ENCODE measurements at places on chromosomes 1 and 21.

DNA sequence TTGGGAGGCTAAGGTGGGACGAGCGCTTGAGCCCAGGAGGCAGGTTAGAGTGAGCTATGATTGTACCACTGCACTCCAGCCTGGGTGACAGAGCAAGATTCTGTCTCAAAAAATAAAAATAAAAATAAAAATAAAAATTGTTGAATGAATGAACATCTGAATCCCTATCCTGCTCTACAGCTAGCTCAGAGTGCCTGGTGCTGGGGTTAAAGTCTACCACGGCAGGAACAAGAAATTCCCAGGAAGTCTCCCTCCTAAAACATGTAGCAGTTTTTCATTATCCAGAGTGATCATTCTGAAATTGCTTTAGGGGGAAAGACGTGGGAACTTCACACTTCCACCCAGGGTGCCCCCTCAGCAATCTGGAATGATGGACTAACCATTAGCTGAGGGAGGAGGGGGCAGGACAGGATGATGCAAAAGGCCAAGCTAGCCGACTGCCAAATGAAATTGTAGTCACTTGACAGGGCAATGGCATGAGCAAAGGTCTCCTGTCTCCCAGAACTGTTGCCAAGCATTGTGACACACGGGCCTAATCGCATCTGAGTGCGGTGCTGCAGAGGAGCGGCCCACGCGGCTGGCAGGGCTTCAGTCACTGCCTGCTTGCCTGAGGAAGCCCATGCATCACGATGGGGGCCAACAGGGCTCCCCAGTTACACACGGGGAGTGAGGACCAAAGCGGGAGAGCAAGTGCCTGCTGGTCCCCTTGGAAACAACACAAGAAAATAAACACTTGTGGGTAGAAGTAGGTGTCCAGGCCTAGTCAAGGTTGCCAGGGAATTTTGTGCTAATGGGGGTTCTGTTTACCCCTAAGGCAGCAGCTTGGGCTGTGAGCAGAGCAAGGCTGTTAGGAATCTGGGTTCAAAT is 85.7 kb downstream of the NENF start:
- no peak for DNase-seq

DNA sequence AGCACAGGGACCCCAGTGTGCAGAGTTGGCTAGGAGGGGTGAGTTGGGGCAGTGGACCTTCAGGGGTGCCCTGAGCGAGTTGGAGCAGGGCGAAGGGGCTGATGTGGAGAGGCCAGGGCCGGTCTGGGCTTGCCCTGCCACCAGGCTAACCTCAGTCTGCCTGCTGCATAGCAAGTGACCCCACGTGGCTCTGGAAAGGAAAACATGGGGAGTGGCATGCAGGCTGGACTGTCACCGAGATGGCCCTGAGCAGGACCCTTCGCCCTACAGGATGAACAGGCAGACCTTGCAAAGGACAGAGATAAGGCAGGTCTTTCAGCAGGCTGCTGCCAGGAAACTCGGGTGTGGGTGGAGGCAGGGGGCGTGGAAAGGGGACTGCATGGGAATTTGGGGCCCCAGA is 51.5 kb downstream of the FOXO6 start:
- no peak for DNase-seq

GRCh38 chr1:185539277-185539943 is 194.8 kb upstream of the HMCN1 start:
- no peak for DNase-seq

GRCh38 chr1:204104331-204105130 is 31.6 kb downstream of the SOX13 start:
- DNase-seq: no peak

DNA sequence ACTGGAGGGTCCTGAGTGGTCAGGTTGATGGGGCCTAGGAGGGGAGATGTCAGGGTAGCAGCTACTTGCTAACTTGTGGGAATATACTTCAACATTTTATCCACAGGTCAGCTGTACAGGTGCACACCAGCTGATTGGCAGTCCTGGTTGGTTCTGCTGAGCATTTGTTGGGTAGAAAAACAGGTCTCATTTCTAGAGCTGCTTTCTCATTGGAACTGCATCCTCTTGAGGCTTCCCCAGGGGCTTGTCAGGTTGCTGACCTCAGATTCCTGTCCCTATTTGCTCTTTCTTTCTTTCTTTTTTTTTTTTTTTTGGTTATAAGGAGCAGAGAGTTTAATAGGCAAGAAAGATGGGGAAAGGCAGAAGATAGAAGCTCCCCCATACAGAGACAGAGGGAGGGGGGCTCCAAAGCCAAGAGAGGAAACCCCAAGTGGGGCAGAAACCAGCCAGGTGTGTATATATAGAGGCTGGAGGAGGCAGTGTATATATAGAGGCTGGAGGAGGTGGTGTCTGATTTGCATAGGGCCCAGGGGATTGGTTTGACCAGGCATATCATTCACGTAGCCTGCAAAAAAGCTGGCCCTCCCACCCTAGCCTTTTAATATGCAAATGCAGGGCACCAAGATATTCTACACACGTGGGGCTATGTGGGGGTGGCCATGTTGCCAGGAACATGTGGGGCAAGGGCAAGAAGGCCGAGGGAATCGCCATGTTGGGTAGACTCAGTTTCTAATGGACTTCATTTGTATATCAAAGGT is 57.3 kb upstream of the STUM start:
- no peak for DNase-seq

GRCh38 chr1:33284049-33284448 is 27.8 kb downstream of the ZNF362 start:
- DNase-seq: no peak

- no peak for DNase-seq
Observed at GRCh38 chr21:33229784-33230544, at the start of gene IFNAR2. Gene IFNAR2, plus strand, starts transcription at chr21:33229938. Its CDS starts 11,985 bp downstream, at chr21:33241923.

DNA sequence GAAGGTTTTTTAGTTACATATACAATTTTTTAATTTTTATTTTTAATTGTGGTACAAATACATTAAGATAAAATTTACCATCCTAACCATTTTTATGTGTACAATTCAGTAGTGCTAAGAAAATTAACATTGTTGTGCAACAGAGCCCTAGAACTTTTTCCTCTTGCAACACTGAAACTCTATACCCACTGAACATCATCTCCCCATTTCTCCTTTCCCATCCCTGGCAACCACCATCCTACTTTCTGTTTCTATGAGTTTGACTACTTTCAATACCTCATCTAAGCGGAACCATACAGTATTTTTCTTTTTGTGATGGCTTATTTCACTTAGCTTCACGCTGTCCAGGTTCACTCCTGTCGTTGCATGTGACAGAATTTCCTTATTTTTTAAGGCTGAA is 54.1 kb downstream of the PALMD start:
- DNase-seq: no peak

DNA sequence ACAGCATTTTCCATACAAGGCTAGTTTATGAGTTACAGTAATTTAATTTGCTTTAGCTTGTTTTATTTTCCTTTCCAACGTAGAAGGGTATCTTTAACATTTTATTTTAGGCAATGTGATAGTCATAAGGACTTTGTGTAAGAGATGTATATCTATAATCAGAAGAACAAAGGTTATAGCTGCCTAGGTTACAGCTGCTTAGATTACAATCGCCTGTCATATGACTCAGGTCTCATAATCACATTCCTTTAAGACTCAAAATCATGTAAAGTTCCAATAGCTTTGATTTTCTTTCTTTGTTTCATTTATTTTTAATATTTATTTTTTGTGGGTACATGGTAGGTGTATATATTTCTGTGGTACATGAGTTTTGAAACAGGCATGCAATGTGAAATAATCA is 37.8 kb upstream of the COP1 start:
- no peak for DNase-seq

DNA sequence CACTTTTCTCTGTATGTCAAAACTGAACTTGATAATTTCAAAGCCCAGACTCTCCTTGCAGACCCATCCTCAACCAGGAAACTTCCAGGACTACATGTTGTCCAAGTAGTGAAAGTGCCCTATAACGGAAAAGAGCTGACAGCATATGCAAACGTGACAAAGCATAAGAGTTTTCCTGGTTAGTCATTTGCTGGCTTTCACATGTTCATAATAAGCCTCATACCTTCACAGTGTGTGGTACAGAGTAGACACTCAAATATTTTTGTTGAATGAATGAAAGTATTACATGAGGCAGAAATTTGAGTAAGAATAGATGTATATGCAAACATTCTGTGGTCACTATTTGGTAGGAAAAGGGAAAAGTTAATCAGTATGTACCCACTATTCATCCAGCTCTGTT is 473.3 kb downstream of the MRPL39 start:
- no peak for DNase-seq

DNA sequence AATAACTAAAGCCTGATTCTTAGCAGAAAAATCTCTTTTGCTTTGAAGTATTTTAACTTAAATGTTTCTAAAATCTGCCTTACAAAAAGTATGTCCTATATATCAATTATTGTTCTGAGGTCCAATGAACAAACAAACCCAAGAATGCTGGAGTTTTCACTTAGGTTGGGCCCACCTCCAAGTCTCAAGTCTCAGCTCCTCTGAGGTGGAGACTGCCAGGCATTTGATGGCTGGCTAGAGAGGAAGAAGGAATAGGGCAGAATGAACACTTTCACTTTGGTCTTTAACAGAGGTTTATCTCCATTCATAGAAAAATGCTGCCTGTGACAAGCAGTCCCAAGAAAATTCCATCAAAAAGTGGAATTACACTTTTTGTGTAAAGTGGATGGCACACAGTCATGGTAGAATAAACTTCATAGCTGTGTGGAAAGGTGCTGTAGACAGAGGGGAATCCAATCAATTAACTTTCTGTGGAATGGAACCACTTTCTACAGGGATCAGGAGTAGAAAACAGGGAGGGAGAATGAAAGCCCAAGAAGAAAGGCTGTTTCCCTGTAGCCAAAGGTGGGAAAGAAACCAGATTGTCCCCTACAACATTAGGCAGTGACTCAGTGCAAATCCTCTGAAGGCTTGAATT is 349.4 kb upstream of the RUNX1 start:
- no peak for DNase-seq

DNA sequence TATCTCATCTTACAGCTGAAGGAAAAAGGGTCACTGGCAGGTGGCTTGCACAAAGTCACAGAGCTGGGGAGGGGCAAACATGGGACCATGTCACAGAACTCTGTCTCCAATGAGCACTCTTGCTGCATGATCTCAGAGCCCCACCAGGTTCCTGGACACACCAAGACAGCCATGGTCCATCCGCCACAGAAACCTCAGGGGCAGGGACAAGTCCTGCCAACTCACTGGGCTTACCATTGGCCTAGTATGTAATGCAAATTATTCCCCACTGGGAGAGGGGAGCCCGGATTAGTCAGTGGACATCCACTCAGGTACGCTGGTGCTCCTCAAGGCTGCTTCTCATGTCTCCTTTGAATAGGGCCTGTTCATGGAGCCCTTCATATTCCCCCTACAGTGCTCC is 14.2 kb downstream of the S100A7A start:
- no peak for DNase-seq

DNA sequence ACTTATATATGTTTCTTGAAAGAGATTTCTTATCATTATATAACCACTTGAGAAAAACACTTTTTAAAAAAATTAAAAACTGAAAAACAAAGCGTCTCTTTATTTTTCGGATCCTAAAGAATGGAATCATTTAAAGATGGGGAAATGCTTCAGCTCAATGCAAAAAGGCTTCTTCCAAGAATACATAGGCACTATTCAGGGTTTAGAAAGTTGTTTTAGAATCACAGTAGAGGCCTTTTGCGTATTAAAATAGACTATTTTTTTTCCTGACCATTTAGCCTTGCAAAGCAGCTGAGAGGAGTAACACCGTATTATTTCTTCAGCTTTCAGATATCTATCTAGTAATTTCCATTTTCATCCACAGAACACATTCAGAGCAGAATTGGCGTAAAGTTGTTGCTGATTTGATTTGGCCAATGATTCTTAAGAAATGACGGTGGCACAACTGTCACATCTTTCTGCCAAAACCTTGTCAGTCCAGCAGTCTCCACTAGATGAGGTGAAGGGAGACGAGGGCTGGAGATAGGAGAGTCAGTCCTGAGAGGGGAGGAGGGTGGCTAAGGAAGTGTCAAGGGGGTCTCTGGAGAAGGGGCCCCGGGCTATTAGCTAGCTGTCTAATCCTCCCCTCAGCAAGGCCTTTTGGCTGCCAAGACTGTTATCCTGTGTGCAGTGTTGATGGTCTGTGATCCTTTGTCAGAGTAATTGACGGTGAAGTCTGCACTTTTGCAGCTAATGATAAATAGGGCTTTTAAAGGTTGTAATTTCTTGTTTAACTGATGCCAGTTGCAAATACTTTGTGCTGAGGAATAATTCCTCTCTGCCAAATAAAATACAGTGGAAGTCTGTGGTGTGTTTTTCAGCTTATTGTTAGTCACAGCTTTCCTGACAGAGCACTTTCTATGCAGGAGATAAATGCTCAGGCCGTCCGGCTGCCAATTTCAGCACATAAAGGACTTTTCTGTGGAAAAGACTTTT is 34.7 kb downstream of the PRRX1 start:
- DNase-seq: no peak

GRCh38 chr1:93979040-93979717 is 69.9 kb upstream of the GCLM start:
- DNase-seq: no peak

GRCh38 chr1:215878128-215878527 is 311.0 kb downstream of the KCTD3 start:
- no peak for DNase-seq

DNA sequence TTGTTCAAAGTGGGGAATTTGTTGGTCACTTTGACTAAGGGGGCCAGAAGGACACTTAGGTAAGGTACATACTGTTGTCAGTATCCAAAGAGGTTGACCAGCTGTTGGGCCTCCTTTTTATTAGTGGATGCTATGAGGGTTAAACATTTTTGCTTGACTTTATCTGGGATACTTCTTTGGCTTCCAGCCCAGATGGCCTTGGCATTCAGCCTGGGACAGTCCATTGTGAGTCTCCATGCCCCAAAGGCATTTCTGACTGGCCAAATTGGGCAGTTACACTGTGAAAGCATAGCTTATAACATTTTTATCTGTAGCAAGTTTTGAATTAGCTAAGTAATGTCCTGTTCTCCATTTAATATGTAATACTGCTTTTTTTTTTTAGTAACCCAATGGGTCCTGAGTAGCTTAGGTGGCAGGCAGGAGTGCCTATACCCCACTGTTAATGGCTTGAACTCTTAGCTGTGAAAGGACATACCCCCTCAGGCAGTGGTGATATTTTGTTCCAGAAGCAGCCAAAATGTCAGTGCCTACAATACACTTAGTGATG is 35.4 kb upstream of the CD1D start:
- DNase-seq: no peak

GRCh38 chr1:167546935-167547334 is 6.6 kb downstream of the CREG1 start:
- DNase-seq: no peak

DNA sequence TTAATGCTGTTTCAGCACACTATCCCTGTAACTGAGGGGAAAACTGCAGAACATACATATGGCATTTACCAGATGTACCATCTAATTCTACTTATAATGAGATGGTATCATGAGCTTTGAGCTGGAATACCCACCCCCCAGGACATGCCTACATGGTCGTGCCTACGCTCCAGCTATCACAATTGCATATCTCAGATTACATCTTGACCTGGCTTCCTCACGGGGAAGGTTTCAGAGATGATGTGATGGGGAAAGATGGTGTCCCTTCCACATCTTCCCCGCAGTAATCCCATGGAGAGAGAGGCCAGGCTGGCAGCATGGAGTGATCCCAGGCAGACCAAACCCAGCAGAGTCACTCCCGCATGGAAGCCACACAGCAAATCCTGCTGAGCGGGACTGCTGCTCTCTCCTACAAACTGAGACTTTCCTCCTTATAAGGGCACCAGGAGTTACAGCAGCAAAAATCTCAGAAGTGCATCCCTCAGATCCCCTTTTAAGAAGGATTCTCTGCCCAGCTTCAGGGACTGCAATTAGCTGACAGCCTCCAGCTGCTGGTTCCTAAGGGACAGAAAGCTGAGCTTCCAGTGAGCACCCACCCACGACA is 67.1 kb downstream of the KCNH1 start:
- DNase-seq: no peak

GRCh38 chr1:63645317-63645716 is 52.1 kb downstream of the PGM1 start:
- no peak for DNase-seq
